ENCODE measurements at places on chromosomes 13 and 19. TPM values are rescaled to one million over a fixed set of nuclear protein-coding genes. Genes with fewer than 3 reads are reported as not detected.
A peak's percentile ranks its signal among the peaks of the same experiment; 100 is the strongest.

Gene PET100
- 169 TPM for total RNA-seq

Gene FCER2
- total RNA-seq, result 0.23 TPM

Gene MIR17HG
- total RNA-seq, result 8.1 TPM

Gene SRRM5
- 0.79 TPM for total RNA-seq

Gene ZNF724
- total RNA-seq, result 17.0 TPM

Gene ZNF443
- total RNA-seq, result 5.8 TPM

- DNase-seq, result peak; percentile 73
- peaks cover 11% of the 10 kb centered on the region for H3K4me1 ChIP-seq
- peaks cover 10% of the 10 kb centered on the region for H3K36me3 ChIP-seq
- no peaks in the 10 kb centered on the region for H3K27me3 ChIP-seq
- no peak overlapping the region for H3K27ac ChIP-seq
- no peak overlapping the region for H3K4me3 ChIP-seq
Measured at GRCh38 chr19:18167975-18168645, 5.5 kb upstream of the IFI30 start.

DNA sequence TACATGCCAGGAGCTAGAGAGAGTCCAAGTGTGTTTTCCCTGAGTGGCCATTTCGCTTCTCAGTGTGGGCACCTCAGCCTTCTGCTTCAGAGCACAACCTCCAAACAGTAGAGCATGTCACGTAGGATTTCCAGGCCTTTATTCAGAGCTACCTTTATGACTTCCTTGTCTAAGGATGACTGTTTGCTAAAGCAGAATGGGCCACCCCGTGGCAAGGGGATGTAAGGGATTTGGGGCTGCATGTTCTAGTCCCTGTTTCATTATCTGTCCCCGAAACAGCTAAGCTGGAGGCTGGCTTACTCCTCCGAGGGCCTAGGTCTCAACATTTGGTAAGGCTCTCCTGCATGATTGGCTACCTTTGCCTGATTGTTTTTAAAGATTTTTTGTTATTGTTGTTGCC is 6.0 kb downstream of the RNASEH2B start:
- DNase-seq, result peak; percentile 20
- no peak overlapping the region for H3K27ac ChIP-seq
- no peak overlapping the region for H3K4me3 ChIP-seq
- peaks cover 39% of the 10 kb centered on the region for H3K36me3 ChIP-seq
- peaks cover 75% of the 10 kb centered on the region for H3K4me1 ChIP-seq

- H3K27me3 ChIP-seq, result no peaks in the 10 kb centered on the region
- peaks cover 22% of the 10 kb centered on the region for H3K4me1 ChIP-seq
- H3K27ac ChIP-seq, result no peak overlapping the region
- no peak overlapping the region for H3K4me3 ChIP-seq
- DNase-seq, result no peak
Measured at GRCh38 chr13:97238432-97238831, 16.3 kb downstream of the MBNL2 start.

DNA sequence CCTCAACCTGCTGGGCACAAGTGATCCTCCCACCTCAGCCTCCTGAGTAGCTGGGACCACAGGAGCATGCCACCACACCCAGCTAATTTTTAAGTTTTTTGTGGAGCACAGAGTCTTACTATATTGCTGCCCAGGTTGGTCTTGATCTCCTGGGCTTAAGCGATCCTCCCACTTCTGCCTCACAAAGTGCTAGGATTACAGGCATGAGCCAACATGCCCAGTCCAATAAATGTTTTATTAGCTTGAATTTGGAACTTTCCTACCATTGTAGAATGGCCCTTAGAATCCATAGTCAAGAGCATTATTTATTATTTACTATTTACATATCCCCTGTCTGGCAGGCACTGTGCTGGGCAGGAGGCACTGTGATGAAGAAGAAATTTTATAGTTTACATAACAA is 39.6 kb upstream of the CLDN10 start:
- no peak for DNase-seq
- no peaks in the 10 kb centered on the region for H3K36me3 ChIP-seq
- H3K4me1 ChIP-seq, result no peaks in the 10 kb centered on the region
- H3K27ac ChIP-seq, result no peak overlapping the region
- H3K4me3 ChIP-seq, result no peak overlapping the region

GRCh38 chr13:91398413-91399188 is at the start of gene GPC5:
GPC5 (plus strand) TSS chr13:91398621.
- peaks cover 76% of the 10 kb centered on the region for H3K27me3 ChIP-seq
- DNase-seq, result peak; percentile 81
- H3K4me1 ChIP-seq, result peaks cover 14% of the 10 kb centered on the region
- H3K27ac ChIP-seq, result no peak within 1 kb of the TSS

DNA sequence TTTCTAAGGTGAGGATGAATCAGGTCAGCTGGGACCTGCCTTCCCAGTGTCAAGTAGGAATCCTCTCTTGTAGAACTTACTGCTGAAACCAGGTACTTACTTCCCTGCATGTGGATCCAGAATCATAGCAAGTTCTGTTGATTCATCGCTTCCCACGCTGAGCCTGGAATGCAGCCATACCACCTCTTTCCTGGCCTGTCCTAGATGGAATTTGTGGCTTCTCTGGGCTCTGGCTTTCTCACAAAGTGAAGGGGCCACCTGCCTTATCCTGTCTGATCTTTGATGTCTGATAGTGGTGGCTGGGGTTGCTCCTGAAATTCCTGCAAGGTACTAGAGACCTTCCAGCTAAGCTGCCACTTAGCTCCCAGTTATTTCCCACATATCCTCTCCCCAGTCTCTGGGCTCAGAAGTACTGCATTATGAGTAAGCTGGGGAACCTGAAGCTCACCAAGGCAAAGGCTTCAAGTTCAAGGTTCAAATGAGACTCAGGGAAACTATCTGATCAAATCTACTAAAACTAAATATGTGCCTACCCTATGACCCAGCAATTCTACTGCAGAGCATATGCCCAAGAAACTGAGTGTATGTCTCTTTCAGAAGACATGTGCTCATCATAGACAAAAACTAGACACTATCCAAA is 103.5 kb downstream of the SUCLA2 start:
- H3K27me3 ChIP-seq, result no peaks in the 10 kb centered on the region
- H3K4me1 ChIP-seq, result peaks cover 9% of the 10 kb centered on the region
- H3K36me3 ChIP-seq, result no peaks in the 10 kb centered on the region

- peak overlapping the region; percentile 20 for H3K27ac ChIP-seq
- H3K4me1 ChIP-seq, result peaks cover 19% of the 10 kb centered on the region
- no peaks in the 10 kb centered on the region for H3K27me3 ChIP-seq
- no peak overlapping the region for H3K4me3 ChIP-seq
Measured at GRCh38 chr13:100129605-100130004, 40.7 kb downstream of the PCCA start.

DNA sequence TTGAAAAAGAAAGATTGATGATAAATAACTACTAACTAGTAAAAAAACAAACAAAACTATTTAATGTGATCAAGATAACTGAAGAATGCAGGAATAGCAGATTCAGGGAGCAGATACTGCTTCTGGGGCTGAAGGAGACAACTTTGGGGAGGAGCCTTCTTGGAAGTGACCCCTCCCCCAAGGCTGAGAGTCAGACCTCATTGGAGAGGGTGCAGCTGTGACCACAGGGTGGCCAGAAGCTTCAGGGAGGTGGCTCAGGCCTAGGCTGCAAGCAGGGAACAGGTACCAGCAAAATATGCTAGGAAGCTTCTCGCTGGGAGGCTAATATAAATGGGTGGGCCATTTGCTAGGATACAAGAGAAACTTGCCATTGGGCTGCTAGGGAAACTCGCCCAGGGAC is 149.9 kb downstream of the MYO16 start:
- no peaks in the 10 kb centered on the region for H3K27me3 ChIP-seq
- no peaks in the 10 kb centered on the region for H3K36me3 ChIP-seq
- DNase-seq, result no peak
- no peak overlapping the region for H3K4me3 ChIP-seq

GRCh38 chr13:109781384-109782065 is 4.9 kb downstream of the IRS2 start:
- DNase-seq, result no peak
- no peak overlapping the region for H3K4me3 ChIP-seq
- H3K27ac ChIP-seq, result no peak overlapping the region
- peaks cover 11% of the 10 kb centered on the region for H3K36me3 ChIP-seq

DNA sequence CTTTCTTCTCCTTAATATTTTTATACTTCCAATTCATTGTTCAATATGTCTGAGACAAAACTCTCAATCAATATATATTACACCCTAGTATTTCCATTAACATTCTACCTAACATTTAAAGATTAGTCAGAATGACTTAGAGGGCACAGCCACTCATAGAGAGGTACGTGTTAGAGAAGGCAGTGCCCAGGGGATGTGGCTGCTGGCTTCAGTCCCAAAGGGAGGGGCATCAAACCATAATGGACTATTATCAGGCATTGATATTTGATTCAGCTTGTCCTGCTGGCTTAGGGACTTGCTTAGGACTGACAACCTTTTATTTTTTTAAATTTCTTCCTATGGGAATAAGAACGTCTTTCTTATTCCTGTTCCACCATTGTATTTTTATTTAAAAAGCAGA is 1392.0 kb upstream of the ATXN8OS start:
- H3K27ac ChIP-seq, result no peak overlapping the region
- H3K36me3 ChIP-seq, result no peaks in the 10 kb centered on the region
- no peak overlapping the region for H3K4me3 ChIP-seq
- no peaks in the 10 kb centered on the region for H3K27me3 ChIP-seq
- no peak for DNase-seq

DNA sequence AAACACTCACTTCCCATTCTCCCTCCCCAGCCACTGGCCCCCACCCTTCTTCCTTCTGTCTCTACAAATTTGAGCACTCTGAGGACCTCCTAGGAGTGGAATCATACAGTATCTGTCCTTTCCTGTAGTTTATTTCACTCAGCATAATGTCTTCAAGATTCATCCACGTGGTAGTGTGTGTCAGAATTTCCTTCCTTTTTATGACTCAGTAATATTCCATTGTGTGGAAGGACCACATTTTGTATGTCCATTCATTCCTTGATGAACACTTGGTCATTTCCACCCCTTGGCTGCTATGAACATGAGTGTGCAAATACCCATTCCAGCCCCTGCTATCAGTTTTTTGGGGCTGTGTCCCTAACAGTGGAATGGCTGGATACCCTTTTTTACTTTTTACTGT is 9.8 kb downstream of the KLF2 start:
- peaks cover 69% of the 10 kb centered on the region for H3K4me1 ChIP-seq
- H3K36me3 ChIP-seq, result peaks cover 16% of the 10 kb centered on the region
- H3K27ac ChIP-seq, result peak overlapping the region; percentile 25
- H3K27me3 ChIP-seq, result peaks cover 10% of the 10 kb centered on the region
- no peak overlapping the region for H3K4me3 ChIP-seq

DNA sequence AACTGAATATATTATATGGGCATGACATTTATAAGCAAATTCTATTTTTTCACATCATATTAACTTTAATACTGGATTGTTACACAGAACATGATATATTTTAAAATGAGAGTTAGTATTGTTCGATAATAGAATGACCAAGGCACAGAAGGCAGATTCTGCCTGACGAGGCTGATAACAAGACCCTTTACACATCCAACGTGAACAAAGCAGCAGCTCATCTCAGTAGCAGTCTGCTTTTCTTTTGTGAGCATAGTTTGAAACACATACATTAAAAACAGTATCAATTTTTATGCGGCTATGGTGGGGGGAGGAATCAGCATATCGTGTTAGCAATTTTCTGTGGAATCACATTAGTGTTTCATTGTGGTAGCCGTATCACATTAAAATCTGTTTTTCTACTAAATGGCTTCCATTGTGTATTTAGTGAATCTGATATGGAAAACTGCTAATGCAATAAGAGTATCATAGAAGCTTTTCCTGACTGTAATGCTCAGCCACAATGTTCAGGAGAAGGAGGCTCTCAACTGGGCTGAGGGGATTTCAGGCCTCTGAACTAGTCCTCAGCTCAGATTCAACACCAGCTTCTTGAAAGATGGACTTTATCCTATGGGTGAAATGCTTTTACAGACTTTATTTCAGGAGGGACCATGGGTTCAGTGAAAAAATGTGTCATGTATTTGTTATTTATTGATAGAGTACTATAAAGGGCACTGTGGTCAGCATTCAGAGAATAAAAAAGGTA is 4.0 kb downstream of the SMAD9 start:
- H3K27ac ChIP-seq, result no peak overlapping the region
- H3K4me3 ChIP-seq, result no peak overlapping the region
- no peaks in the 10 kb centered on the region for H3K36me3 ChIP-seq
- peaks cover 55% of the 10 kb centered on the region for H3K27me3 ChIP-seq
- peaks cover 3% of the 10 kb centered on the region for H3K4me1 ChIP-seq

DNA sequence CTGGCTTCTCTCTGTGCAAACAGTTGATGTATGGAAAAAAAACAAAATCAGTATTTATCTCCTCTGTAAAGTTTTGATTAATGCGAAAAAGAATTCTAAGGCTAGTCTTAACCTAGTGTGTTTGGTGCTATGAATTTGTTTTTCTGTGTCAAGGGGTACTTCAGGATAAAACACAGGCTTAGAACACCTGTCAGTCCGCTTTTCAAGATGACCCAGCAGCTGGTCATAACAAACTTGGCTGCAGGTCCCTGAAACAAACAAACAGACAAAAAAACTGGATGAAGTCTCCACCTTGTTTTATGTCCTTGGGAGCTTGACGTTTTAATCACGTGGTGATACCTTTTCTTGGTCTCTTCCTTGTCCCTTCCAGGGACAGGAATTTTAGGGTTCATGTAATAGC is 689.3 kb downstream of the UQCRFS1 start:
- no peaks in the 10 kb centered on the region for H3K4me1 ChIP-seq
- H3K4me3 ChIP-seq, result no peak overlapping the region
- H3K27me3 ChIP-seq, result no peaks in the 10 kb centered on the region

- no peak overlapping the region for H3K27ac ChIP-seq
- no peak for DNase-seq
- H3K4me1 ChIP-seq, result peaks cover 5% of the 10 kb centered on the region
- no peaks in the 10 kb centered on the region for H3K36me3 ChIP-seq
- no peak overlapping the region for H3K4me3 ChIP-seq
- peaks cover 5% of the 10 kb centered on the region for H3K27me3 ChIP-seq
Measured at GRCh38 chr19:35116072-35116801, 614 bp downstream of the FXYD3 start.

- H3K27ac ChIP-seq, result peak overlapping the region; percentile 20
- peaks cover 49% of the 10 kb centered on the region for H3K4me1 ChIP-seq
- H3K4me3 ChIP-seq, result no peak overlapping the region
- no peaks in the 10 kb centered on the region for H3K36me3 ChIP-seq
- H3K27me3 ChIP-seq, result no peaks in the 10 kb centered on the region
Measured at GRCh38 chr13:40149611-40150274, 494.3 kb downstream of the COG6 start.

- H3K27ac ChIP-seq, result peak overlapping the region; percentile 94
- DNase-seq, result no peak
- peaks cover 58% of the 10 kb centered on the region for H3K4me1 ChIP-seq
- peak overlapping the region; percentile 90 for H3K4me3 ChIP-seq
- H3K36me3 ChIP-seq, result peaks cover 50% of the 10 kb centered on the region
- H3K27me3 ChIP-seq, result no peaks in the 10 kb centered on the region
Measured at GRCh38 chr13:48038761-48039160, 1.2 kb downstream of the NUDT15 start.
